ENCODE measurements at places on chromosomes 5 and 9.

DNA sequence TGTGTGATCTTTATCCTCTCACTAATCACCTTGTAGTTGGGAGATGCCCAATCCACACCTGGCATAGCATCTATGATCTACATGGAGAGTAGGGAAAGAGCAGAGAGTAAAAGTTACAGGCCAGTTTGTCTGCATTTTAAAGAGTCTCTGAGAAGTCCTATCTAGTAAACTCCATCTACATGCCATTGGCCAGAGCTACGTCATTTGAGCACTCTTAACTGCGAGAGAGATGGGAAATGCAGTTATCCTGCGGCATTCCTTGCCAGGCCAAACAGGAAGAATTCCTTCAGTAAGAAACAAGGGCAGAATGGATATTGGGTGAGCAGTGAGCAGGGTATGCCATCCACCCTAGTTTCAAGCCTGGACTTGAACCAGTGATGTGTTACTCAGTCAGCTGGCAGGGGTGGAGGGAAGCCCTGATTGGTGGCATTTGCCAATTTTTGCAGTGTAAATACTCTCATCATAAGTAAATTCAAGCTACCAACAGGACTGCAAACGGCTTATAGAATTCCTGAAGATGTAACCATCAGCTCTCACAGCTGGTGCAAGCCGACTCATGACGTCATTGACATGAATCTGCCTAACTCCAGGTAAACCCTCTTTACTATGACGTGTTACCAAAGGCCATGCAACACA lies 156.8 kb upstream of the MSX2 start:
- DNase-seq: no peak

GRCh38 chr5:72386639-72387038 lies 66.5 kb downstream of the PTCD2 start:
- no peak for DNase-seq

DNA sequence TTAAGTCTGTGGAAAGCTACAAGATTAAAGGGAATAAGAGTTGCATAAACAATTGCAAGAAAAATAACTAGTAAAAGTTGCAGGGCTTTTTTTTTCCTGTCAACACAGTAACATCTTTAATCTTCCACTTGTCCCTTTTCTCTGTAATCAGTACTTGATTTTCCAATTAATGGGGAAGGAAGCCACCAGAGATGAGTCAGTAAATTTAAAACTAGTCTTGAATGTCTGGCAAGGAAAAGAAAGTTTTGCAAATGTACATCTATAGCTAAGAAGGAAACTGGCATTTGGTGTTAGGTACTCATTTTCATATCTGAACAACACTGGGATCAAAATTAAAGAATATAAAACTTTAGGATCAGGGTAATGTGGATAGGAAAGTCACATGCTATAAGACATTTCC lies 17.1 kb downstream of the DAP start:
- DNase-seq: no peak

DNA sequence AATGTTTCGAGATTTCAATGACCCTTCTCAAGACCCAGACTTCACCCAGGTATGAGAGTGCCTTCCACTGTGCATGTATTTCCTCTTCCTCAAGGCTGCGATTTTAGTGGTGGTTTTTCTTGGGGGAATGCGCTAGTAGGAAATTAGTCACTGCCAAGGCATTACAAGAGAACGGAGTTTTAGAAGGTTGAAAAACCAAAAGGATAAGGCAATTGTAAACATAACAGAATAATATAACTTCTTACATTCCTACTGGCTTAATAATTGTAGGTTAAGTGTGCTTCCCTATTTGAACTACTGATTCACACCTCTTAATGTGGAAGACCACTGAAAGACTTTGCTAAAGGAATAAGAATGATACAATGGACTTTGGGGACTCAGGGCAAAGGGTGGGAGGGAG lies 38.9 kb downstream of the ACO1 start:
- DNase-seq: no peak

DNA sequence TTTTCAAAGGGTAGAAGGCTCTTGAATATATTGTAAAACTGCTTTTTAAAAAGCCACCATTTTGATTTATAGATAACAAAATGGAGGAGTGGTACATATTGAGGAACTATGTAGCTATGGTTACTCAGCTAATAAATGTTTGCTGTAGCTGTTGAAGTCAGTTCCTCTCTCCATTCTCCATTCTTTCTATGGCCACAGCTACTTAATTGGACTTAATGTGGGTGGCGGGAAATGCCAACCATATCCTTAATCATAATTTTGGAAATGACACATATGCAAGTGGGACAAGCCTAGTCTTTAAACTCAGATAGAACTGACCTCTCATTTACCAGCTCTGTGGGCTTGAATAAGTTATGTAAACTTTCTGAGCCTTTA lies 10.6 kb downstream of the CDKN2A start:
- DNase-seq: no peak

DNA sequence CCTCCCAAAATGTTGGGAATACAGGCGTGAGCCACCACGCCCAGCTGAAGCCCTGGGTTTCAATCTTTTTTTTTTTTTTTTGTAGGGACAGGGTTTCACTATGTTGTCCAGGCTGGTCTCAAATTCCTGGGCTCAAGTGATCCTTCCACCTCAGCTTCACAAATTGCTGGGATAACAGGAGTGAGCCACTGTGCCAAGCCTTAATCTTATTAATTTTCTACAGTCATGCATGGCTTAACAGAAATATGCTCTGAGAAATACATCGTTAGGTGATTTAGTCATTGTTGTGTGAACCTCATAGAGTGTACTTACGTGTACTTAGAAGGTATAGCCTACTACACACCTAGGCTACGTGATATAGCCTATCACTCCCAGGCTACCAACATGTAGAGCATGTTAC lies 31.0 kb downstream of the GLDC start:
- DNase-seq: no peak

DNA sequence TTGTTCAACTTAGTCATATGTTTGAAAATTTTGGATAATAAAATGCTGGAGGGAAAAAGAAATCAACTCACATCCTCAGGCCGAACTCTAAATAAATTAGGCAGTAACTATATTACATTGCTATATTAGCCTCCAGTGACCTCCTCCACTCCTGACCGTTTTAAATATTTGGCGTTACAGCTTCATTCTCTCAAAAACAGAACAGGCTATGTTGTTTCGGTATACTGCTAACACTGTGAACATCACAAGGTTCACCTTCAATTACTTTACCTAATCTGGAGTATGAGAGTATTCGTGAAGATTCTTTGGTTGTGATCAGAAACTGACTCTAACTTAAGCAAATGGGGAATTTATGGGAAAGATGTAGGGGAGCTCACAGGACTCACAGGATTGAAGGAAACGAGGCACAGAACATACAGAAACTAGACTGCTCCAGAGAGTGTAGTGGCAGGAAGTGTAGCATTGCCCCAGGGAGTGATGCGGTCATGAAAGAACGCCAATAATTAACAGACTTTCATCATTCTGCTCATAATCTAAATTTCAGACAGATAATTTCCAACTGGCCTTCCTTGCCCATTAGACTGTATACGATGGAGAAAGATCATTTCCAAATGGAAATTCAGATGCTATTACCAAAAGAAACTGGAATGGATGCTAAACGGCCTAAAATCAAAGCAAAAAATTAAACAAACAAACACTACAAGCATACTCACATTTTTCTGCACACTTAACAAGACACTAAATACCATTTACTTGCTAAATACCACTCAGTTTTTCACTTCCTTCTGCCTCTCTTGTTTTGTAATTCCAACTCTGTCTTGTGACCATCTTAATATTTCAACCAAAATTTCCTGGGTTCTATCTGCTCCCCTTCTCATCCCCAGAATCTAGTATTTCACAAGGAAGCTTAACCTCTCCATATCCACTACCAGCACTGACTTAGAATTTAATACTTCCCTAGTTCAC lies 110.1 kb upstream of the LPAR1 start:
- DNase-seq: no peak

- no peak for DNase-seq
Observed at GRCh38 chr5:66142417-66142816, 1.7 kb upstream of the SREK1 start.

GRCh38 chr9:34027845-34028574 lies 20.7 kb downstream of the UBAP2 start:
- no peak for DNase-seq

Data from stimulated activated CD4-positive, alpha-beta T cell treated with anti-CD3 and anti-CD28 coated beads, Interleukin-12 subunit alpha, Interleukin-12 subunit beta, amount 100 ng/mL, for 48 hours (primary cell).